ENCODE measurements at places on chromosomes 4 and X.

GRCh38 chrX:39811376-39811775 is 286.4 kb downstream of the BCOR start:
- DNase-seq: no peak

- peak; percentile 42 for DNase-seq
These were observed 909 bp upstream of the SLAIN2 start for GRCh38 chr4:48340276-48340964.

GRCh38 chrX:141989815-141990214 is 86.1 kb downstream of the MAGEC1 start:
- no peak for DNase-seq

- peak; percentile 49 for DNase-seq
These were observed 76.7 kb downstream of the IRF2 start for GRCh38 chr4:184397516-184398163.

DNA sequence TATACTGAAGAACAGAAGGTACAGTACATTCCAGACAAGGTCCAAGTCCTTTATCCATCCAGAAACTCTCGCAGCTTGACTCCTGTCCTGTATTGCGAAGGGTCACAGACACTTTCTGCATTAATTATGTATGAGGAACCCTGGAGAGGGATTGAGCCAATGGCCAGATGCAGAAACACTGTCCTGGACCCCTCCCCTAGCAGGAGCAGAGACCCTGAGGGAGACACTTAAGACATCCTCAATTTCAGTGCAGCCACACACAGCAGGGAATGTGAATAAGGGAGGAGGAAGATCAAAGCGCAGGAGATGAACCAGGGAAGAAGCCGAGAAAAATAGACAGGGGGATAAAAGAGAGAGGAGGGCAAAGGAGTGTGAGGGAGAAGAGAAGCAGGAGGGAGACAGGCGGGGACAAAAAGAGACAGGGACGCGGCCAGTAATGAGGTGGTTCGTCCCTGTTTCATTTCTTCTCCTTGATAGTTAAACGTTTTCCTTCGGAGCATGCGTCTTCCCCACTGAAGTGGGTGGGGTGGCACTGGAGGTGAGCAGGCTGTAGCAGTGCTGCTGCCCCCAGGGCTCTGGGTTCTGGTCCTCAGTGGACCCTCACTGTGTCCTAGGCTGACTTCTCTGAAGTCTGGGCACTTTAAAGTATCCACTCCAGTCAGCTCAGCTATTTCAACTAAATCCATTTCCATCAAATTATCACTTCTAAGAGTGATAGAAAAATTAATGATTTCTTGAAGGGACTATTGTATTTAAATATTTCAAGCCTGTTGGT is 356.4 kb upstream of the NOCT start:
- DNase-seq: no peak

- DNase-seq: peak; percentile 42
These were observed 1651.4 kb upstream of the IGFBP7 start for GRCh38 chr4:58761563-58761962.

- no peak for DNase-seq
These were observed 6.2 kb upstream of the CXCL9 start for GRCh38 chr4:76013540-76013939.

DNA sequence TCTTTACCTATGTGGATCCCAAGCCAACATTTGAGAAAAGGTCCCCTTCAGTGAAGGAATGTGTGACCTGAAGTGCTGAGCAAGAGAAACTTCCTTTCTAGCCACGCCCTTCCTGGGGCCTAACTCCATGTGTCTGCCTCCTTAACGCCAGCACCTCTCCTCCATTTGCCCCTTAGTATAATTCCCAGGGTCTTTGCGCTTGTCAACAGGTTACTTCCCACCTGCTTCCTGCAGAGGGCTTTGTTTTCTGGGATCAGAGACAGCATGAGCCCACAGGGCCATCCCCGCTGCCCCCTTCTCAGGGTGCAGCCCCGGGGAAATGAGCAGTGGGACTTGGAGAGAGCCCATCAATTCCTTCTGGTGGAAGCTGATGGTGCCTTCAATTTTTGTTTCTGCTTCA is 45.9 kb upstream of the DRD5 start:
- no peak for DNase-seq

GRCh38 chrX:150459196-150459595 is 96.1 kb downstream of the MAMLD1 start:
- no peak for DNase-seq

DNA sequence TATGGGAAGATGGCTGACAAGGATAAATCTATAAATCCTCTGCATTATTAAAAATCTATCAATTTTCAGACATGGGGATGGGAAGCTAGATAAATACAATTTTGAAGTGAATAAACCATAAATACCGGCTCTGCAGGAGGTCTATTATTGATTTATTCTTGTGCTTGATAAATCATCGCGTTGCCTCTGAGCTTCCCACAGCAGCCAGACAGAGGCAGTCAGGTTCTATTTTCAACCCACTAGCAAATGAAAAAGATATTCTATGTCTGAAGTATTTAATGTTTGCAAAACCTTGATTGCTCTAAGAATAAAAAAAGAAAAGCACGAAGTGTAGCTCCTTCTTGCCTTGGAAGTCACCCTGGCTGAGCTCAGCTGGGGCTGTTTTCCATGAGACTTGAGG is 216.2 kb downstream of the DHRSX start:
- DNase-seq: no peak

DNA sequence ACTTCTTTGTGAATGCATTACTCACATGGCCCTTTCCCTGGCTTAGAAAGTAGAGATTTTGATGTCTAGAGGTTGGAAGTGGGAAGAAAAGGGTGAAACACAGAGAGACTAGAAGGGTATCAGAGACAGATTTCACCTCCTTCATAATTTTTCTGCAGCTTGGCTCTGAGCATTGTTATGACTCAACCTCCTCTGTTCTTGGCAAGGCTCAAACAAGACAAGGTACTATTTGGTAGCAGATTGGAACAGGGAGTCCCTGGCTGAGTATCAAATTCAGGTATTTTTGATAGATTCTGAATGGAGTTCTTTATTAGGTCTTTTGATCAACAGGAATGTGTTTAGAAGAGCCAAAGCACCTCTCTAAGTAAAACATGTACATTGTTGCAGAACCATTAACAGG is 146.3 kb upstream of the CHRDL1 start:
- no peak for DNase-seq

- DNase-seq: no peak
These were observed 134.7 kb upstream of the SPANXN4 start for GRCh38 chrX:142891046-142891445.

- no peak for DNase-seq
These were observed 23.7 kb upstream of the CASK start for GRCh38 chrX:41946989-41947612.

DNA sequence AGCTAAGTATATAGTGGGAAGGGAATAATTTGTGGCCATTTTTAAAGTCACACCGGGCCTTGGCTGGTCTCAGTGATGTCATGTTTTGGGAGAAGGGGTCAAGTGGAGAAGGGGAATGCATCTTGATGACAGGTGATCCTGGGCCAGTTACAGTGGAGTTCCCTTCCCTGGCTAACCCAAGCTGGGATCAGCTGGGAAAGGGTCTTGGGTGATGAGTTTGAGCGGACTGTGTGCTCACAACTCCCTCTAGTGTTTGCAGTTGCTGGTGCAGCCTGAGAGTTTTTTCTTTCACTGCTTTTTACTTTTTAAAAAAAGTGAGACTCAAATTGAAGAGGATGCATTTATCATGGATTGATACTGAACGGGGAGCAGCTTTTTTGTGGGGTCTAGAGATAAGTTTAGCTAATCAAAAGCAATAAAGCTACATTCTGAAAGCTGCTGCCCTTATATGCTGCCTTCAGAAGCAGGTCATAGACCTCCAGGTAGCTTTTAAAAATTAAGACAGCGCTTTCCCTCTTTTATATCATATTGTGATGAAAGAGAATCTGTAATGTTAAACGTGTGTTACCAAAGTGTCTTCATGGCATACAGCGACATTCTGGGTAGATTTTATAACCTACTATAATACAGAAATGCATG is 164.7 kb downstream of the DCLK2 start:
- peak; percentile 49 for DNase-seq

DNA sequence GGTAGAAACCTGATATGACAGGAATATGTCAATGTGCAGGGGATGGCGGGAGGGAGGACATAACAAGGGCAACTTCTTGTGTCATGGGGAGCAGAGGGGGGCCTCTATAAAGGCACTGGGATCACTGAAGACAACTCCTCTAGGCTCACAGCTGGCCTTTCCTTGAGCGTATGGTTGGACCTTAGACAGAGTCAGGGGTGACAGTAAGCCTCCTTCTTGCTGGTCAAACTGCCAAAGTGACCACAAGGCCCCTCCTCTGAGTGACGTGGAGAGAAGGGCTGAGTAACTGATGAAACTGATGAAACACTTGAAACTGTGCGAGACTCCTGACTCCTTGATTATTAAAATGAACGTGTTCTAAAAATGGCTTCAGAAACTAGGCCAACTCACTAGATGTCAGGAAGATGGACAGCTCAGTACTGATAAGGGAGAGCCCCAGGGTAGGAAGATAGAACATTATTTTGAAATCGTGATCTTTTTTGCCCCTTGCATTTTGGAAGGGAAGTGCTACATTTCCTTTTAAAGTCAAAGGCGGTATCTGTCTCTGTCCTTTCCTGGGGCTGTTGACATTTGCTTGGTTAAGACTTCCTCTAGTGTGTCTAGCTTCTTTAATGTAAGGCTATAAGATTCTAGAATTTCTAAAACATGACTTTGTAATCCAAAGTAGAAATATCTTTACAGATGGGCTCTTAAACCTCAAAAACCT is 1.6 kb downstream of the RAB33A start:
- no peak for DNase-seq

DNA sequence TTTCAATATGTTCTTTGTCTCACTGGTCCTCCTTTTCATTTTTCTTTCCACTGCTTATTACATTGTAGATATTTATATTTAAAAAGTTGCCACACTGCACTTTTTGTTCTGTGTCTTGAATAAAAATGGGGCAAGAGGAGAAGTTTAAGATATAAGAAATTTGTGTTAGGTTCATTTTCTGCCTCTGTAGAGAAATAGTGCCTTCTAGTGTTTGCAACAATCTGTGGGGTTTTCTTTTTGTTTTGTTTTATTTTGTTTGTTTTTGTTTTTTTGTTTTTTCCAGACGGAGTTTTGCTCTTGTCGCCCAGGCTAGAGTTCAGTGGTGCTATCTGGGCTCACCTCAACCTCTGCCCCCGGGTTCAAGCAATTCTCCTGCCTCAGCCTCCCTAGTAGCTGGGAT is 20.1 kb upstream of the SMIM14 start:
- no peak for DNase-seq

DNA sequence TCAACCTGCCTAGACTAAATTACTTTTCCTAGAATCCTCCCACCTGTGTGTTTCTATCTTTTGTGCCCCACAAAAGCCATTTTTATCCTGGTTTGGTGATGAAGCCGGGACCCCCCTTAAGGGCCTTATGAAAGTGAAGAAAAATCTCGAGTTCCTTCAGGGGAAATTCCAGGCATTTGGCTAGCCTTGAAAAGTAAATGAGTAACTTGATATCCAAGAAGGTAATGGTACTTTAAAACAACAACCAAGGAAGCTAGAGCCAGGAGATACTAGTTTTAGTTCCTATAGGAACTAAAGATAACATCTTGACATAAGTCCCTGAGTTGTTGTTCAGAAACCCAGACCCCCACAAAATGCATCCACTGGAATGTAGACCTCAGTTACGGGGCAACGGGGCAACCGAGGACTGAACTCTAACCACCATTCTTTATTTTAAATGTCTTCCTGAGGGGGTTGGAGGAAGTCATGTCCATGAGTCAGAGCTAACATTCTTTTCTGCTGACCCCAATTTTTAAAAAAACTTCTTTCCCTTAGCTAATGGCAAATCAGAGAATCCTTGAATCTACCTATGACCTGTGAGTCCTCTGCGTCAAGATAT is 73.9 kb downstream of the VCX3A start:
- DNase-seq: no peak

- DNase-seq: no peak
These were observed 24.0 kb downstream of the AFM start for GRCh38 chr4:73505567-73505966.

- no peak for DNase-seq
These were observed 3.7 kb upstream of the FGB start for GRCh38 chr4:154559141-154559493.

DNA sequence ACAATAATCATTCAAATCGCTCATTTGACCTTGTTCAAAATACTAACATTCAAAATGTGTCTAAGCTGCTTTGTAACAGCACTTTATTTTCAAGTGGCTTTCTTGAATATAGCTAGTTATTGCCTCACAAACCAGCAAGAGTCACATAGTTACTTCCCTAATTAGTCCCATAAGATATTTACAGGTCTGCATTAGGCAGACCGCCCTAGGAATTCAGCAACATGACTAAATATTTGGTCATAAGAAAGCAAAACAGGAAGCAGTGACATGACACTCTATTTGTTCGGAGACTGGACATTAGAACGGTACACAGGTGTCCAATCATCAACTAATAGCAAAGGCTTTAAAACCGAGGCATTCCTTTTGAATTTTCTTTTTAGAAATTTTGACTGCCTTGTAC is 262.0 kb downstream of the COL25A1 start:
- DNase-seq: no peak

DNA sequence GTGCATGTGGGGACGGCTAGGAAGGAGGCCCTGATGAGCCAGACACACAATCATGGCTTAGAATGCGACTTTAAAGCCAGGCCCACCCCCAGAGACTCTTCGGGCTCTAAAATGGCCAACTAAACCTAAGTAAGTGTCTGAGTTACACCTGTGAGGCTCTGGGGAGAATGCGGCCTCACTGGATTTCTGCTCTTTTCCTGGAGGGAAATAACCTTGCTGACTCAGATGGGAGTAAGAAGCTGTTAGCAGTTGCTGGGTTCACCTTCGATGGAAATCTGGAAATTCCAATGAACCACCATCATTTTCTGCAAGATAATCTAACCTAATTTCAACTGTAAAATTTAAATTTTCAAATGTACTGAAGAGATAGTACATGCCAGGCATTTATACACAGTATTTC is 97.6 kb upstream of the MAML3 start:
- DNase-seq: peak; percentile 37

DNA sequence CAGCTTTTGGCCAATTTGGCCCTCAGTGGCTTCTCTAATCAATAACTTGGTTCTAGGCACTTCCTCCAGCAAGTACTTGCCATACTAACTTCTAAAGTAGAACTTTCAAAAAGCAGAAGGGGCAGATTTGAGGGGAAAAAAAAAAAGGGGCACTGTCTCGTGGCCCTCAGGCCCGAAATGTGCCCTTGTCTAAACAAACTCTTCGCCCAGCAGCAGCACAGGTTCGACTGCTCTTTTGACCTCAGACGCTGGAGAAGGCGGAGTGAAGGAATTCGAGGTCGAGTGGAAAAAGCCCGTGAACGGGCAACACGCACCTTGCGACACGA is 775 bp downstream of the GRPEL1 start:
- no peak for DNase-seq

GRCh38 chr4:147354237-147354636 is 126.7 kb upstream of the EDNRA start:
- no peak for DNase-seq

- DNase-seq: peak; percentile 5
These were observed 80.8 kb downstream of the HMGN5 start for GRCh38 chrX:81120936-81121371.

- no peak for DNase-seq
These were observed 6.7 kb upstream of the MID2 start for GRCh38 chrX:107818900-107819521.

GRCh38 chr4:78644744-78645330 is 93.3 kb downstream of the ANXA3 start:
- peak; percentile 58 for DNase-seq

All from NCI-H69 (cell line).